ENCODE measurements at places on chromosomes 2 and 18. TPM values are rescaled to one million over a fixed set of nuclear protein-coding genes. Genes with fewer than 3 reads are reported as not detected.
A peak's percentile ranks its signal among the peaks of the same experiment; 100 is the strongest.

- no peaks in the 10 kb centered on the region for H3K36me3 ChIP-seq
- DNase-seq = no peak
- H3K27ac ChIP-seq = no peak overlapping the region
Measured at GRCh38 chr2:238882082-238882755, 34.3 kb downstream of the TWIST2 start.

Gene RTP5
- 0.15 TPM for total RNA-seq

- H3K27ac ChIP-seq = no peak overlapping the region
- H3K4me3 ChIP-seq = no peak overlapping the region
- no peaks in the 10 kb centered on the region for H3K4me1 ChIP-seq
- H3K36me3 ChIP-seq = no peaks in the 10 kb centered on the region
- no peak for DNase-seq
Measured at GRCh38 chr18:46772357-46772756, 15.5 kb upstream of the ST8SIA5 start.

GRCh38 chr2:41698678-41699422 is 349.0 kb upstream of the PKDCC start:
- H3K27ac ChIP-seq = no peak overlapping the region
- no peaks in the 10 kb centered on the region for H3K27me3 ChIP-seq
- no peaks in the 10 kb centered on the region for H3K4me1 ChIP-seq
- peak overlapping the region; percentile 12 for H3K4me3 ChIP-seq
- no peak for DNase-seq

GRCh38 chr18:59639821-59640220 is 57.4 kb downstream of the CCBE1 start:
- H3K36me3 ChIP-seq = no peaks in the 10 kb centered on the region
- no peaks in the 10 kb centered on the region for H3K27me3 ChIP-seq
- H3K27ac ChIP-seq = no peak overlapping the region

DNA sequence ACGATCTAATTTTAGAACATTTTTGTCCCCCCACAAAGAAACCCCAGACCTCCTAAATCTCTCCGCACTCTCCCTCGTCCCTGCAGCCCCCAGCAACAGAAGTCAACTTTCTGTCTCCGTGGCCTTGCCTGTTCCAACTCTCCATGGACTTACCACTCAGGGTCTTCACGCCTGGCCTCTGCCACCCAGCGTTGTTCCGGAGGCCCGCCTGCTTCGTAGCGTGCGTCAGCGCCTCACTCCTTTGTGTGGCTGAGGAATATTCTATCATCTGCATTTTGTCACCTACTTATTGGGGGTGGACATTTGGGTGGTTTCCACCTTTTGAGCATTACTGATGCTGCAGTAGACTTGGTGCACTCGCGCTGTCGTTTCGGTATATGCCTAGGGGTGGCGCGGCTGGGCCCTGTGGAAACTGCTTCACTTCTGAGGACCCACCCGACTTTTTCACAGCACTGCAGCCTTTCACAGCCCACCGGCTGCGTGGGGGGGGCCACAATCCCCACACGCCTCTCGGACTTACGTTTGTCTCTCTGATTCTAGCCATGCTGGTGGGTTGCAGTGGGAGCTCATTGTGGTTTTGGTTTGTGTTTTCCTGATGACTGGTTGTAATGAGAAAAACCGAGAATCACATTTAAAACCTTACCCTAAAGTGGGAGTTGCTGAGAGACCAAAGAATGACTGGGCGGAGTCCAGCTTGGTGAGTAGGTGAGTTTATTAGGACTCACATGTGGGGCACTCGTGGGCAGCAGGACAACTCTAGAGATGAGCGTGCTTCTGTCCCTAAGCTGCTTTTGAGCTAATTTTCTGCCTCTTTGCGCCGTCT is 1.4 kb upstream of the HSBP1L1 start:
- H3K27me3 ChIP-seq = no peaks in the 10 kb centered on the region
- H3K36me3 ChIP-seq = no peaks in the 10 kb centered on the region
- DNase-seq = no peak
- H3K4me1 ChIP-seq = no peaks in the 10 kb centered on the region

Gene PAX8
- total RNA-seq = 1.0 TPM

Gene FSHR
- not detected for total RNA-seq

Gene ALPG
- total RNA-seq = not detected

DNA sequence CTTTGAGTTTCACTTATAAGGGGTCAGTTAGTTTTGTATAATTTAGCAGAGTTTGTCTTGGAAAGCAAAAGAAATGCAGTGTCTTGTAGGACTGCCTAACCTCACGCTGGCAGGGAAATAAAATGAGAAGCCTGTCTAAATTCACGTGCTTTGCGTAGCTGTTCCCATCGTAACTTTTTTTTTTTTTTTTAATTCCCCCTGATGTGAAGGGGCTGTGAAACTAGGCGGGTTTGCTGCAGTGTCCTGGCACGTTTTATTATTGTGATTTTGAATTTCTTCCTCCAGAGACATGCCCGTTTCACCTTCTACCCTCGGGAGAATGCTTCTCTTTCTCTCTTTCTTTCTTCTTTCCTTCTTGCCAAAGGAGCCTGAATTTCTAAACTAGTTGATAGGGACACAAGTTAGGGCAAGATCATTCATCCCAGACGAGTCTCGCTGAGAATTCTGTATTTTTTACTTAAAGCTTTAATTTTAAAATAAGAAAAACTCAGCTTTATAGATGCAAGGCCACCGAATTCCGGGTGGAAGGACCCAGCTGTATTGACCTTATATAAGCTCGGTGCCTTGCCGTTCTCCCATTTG is 2.3 kb downstream of the MEIS1 start:
- DNase-seq = no peak
- no peaks in the 10 kb centered on the region for H3K27me3 ChIP-seq
- H3K4me3 ChIP-seq = peak overlapping the region; percentile 76

- no peak overlapping the region for H3K4me3 ChIP-seq
- no peaks in the 10 kb centered on the region for H3K4me1 ChIP-seq
- H3K27me3 ChIP-seq = no peaks in the 10 kb centered on the region
- no peak overlapping the region for H3K27ac ChIP-seq
- no peaks in the 10 kb centered on the region for H3K36me3 ChIP-seq
- no peak for DNase-seq
Measured at GRCh38 chr2:241195506-241196130, 7.1 kb downstream of the ANO7 start.

DNA sequence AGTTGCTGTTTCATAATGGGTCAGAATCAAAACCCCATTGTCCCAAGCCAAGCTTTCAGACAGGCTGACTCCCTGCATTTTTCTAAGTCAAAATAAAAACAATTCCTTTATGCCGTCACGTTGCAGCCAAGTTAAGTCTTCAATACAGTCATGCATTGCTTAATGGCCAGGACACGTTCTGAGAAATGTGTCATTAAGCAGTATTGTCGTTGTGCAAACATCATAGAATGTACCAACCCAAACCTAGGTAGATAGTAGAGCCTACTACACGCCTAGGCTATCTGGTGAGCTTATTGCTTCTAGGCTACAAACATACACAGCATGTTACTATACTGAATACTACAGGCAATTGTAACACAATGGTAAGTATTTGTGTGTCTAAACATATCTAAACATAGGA is 160.4 kb upstream of the FOSL2 start:
- no peaks in the 10 kb centered on the region for H3K4me1 ChIP-seq
- H3K27me3 ChIP-seq = no peaks in the 10 kb centered on the region
- no peak overlapping the region for H3K4me3 ChIP-seq
- no peak overlapping the region for H3K27ac ChIP-seq

Gene LRP1B
- total RNA-seq = 21.8 TPM

DNA sequence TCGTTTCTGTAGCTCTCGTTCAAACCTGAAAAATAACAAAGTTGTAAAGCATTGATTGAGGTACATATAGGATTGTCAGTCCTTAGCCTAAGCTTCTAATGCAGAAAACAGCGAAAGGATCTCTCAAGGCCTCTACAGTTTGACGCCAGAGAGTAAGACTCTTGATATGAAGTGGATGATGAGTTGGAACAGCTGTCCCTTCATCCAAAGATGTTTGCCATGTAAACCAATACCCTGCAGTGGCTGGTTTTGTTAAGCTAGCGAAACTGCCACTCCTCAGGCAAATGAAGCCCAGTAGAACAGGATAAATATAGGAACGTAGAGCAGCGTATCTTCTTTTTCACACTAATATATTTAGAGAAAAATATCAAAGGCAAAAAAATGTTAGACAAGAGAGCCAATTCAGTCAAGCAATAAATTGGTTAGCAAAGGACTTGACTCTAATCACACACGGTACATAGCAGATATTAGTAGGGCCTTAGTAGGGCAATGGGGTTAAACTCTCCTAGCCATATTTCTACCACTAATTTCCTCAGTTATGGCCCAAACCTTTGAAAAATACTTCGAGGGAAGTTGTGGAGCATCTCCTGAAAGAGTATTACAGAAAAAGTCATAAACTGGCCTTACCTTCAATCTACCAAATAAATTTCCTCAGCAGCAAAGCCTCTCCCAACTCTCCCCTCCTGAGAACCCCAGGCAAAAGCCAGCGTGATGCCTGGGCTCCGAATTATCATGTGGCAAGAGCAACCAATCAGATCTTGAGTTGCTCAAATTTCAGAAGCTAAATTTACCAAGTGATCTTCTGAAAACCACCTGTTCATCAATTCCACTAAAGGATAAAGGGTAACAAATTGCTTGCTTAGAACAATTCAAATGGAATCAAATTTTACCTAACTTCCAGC is at the start of gene NEB:
Gene NEB, minus strand, starts transcription at position 706 of the 902 bp plus-strand sequence. CDS start 1,320 bp downstream, outside the sequence.
- H3K27ac ChIP-seq = no peak within 1 kb of the TSS
- no peaks in the 10 kb centered on the region for H3K36me3 ChIP-seq
- H3K4me3 ChIP-seq = no peak within 1 kb of the TSS
- no peaks in the 10 kb centered on the region for H3K4me1 ChIP-seq
- no peak for DNase-seq
- H3K27me3 ChIP-seq = no peaks in the 10 kb centered on the region

GRCh38 chr2:157413326-157414035 is 30.4 kb downstream of the CYTIP start:
- no peak overlapping the region for H3K4me3 ChIP-seq
- no peak for DNase-seq
- H3K36me3 ChIP-seq = no peaks in the 10 kb centered on the region
- no peak overlapping the region for H3K27ac ChIP-seq
- no peaks in the 10 kb centered on the region for H3K4me1 ChIP-seq

GRCh38 chr18:48300463-48300961 is 108.7 kb downstream of the ZBTB7C start:
- no peak for DNase-seq
- no peaks in the 10 kb centered on the region for H3K27me3 ChIP-seq
- H3K4me3 ChIP-seq = no peak overlapping the region
- peak overlapping the region; percentile 21 for H3K27ac ChIP-seq
- H3K36me3 ChIP-seq = no peaks in the 10 kb centered on the region
- H3K4me1 ChIP-seq = no peaks in the 10 kb centered on the region

DNA sequence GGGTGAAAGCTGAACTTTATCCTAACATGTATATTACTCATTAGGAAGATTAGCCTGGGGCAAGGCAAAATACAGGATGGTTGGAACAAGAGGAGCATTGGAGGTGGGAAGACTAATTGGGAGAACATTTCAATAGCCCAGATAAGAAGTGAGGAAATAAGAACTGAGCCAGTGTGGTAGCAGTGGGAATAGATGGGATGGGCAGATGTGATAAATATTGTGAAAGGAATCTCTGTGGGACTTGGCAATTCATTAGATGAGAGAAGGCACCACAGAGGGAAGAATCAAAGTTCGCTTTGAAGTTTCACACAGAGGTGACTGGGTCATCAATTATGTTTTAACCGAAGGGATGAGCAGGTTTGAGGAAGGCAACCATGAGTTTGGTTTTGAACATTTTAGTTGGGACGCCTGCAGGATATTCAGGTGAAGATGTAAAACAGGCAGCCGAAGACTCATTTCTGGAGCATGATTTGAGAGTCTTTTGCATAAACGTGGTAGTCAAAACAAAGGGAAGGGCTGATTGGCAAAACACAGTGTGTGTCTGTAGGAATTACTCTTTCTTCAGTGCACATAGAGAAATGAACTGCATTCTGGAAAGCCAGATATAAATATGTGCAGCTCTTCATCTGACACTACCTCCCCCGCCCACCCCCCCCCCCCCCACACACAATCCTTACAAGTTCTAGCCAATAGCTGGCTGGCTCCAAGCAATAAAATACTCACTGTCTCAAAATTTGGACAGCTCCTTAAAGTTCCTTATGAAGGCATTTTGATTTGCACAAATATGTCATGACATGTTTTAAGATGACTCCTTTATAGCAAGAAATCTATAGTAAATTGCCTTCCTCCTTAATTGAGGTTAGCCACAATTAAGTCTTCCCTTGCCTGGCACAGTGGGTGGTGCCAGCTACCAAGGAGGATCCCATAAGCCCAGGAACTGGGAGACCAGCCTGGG is 1.9 kb upstream of the SLC1A4 start:
- H3K27ac ChIP-seq = no peak overlapping the region
- H3K4me3 ChIP-seq = peak overlapping the region; percentile 70
- DNase-seq = no peak
- H3K4me1 ChIP-seq = peaks cover 4% of the 10 kb centered on the region

Gene PJVK
- total RNA-seq = 5.2 TPM

- H3K4me3 ChIP-seq = peak overlapping the region; percentile 41
- no peaks in the 10 kb centered on the region for H3K36me3 ChIP-seq
- H3K4me1 ChIP-seq = no peaks in the 10 kb centered on the region
- peak overlapping the region; percentile 77 for H3K27ac ChIP-seq
- H3K27me3 ChIP-seq = no peaks in the 10 kb centered on the region
Measured at GRCh38 chr2:47272031-47272864, 117.1 kb upstream of the STPG4 start.

Gene STPG4
- 0.32 TPM for total RNA-seq

- no peak for DNase-seq
- no peaks in the 10 kb centered on the region for H3K36me3 ChIP-seq
- no peaks in the 10 kb centered on the region for H3K27me3 ChIP-seq
- H3K27ac ChIP-seq = peak overlapping the region; percentile 94
Measured at GRCh38 chr2:47072018-47072691, 83.0 kb downstream of the STPG4 start.

Gene SLC19A3
- 29.9 TPM for total RNA-seq

DNA sequence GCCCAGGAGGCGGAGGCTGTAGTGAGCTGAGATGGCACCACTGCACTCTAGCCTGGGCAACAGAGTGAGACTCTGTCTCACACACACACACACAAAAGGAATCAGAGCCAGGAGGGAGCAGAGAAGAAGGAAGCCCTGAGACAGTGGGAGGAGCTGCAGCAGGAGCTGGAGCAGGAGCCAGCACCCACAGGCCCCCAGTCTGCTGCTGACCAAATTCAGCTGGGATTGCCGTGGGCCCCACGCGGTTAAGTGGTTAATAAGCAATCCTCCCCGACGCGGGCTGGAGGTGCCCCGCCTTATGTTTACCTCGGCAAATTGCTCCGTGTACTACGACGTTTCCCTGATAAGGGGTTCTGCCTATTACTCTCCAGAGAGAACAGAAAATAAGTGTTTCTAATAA is 265.3 kb downstream of the TWIST2 start:
- H3K27ac ChIP-seq = peak overlapping the region; percentile 2
- H3K27me3 ChIP-seq = no peaks in the 10 kb centered on the region
- H3K36me3 ChIP-seq = no peaks in the 10 kb centered on the region
- H3K4me1 ChIP-seq = no peaks in the 10 kb centered on the region
- no peak overlapping the region for H3K4me3 ChIP-seq

Gene IL1RL1
- total RNA-seq = 27.8 TPM

Gene GCA
- total RNA-seq = 18.9 TPM

Gene GALR1
- under 0.01 TPM for total RNA-seq

GRCh38 chr2:102771114-102771513 is 9.3 kb downstream of the TMEM182 start:
- DNase-seq = no peak
- no peaks in the 10 kb centered on the region for H3K27me3 ChIP-seq
- no peaks in the 10 kb centered on the region for H3K4me1 ChIP-seq
- H3K36me3 ChIP-seq = no peaks in the 10 kb centered on the region

Data from breast epithelium (tissue), 4 donors.